ENCODE measurements at places on chromosomes 13 and 19. TPM values are rescaled to one million over a fixed set of nuclear protein-coding genes. Genes with fewer than 3 reads are reported as not detected.

GRCh38 chr13:107650081-107650701 lies 565.1 kb downstream of the LIG4 start:
- peak; percentile 47 for DNase-seq

DNA sequence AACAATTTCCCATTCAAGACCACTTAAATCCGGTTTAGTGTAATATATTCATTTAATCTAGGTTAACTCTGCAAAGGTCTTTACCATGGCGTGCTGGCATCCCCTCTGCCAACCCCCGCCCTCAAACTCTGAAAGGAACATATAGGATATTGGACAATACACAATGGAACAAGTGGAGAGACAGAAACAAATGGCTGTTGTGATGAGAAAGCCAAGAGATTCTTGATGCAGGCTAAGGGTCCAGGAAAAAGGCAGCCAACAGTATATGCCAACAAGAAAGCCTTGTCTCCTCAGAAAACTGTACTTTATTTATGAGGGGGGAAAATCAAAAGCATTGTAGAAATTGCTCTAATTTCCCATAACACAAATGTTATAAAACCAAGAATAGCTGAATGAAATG lies 407.3 kb upstream of the SGCG start:
- DNase-seq: no peak

- DNase-seq: no peak
These were observed 7.8 kb downstream of the CYP4F11 start for GRCh38 chr19:15926484-15926883.

TMEM221 gene
- not detected for total RNA-seq

DNA sequence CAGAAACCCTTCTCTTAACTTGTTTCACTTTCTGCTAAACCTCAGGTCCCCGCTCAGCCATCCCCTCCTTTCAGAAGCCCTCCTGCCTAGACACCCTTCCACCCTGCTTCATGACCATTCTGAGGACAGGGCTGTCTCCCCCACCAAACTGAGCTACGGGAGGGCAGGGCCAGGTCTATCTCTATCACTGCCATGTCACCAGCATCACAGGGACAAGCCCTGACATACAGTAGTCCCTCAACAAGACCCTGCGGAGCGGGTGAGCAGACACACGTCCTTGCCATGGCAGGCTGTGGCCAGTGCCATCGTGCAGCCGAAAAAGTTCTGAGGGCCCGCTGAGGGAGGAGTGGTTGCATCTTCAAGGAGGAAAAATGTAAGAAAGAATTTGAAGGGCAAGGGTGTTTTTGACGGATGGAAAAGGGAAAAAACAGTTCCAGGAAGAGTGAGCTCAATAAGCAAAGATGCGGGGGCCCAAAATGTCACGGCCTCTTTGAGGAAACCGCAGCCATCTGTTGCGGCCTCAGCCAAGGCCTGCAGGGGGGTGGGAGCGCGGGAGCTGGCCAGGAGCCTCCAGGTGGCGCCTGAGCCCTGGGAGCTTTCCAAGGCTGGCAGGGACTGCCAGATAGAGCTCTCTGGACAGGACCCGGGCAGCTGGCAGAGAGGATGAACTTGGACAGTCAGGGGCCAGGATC lies 8.1 kb downstream of the PTGIR start:
- peak; percentile 79 for DNase-seq

- no peak for DNase-seq
These were observed 21.7 kb upstream of the RNF17 start for GRCh38 chr13:24742294-24742693.

DNA sequence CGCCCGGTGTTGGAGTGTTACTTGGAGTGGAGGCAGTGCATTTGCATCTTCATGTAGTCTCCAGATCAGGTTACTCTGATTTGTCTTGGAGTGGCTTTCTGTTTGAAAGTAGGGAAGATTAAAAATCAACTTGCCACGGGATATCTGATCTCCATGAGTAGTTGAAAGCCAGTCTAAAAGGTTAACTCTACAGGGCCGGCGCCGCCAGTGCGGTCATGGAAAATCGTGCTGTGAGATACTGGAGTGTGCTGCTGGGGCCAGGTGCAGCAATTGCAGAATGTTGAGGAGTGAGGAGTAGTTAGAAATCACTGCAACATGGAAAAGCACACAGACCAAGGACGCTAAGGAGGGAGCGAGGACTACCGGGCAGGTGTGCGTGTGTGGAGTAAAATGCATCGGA lies 175.0 kb downstream of the STK24 start:
- DNase-seq: no peak

C1QTNF9B gene
- total RNA-seq: not detected

GRCh38 chr19:16094360-16095070 lies 17.2 kb upstream of the RAB8A start:
- no peak for DNase-seq

Data from mucosa of descending colon (tissue), 3 donors.